ENCODE measurements at places on chromosomes 16 and 17.

DNA sequence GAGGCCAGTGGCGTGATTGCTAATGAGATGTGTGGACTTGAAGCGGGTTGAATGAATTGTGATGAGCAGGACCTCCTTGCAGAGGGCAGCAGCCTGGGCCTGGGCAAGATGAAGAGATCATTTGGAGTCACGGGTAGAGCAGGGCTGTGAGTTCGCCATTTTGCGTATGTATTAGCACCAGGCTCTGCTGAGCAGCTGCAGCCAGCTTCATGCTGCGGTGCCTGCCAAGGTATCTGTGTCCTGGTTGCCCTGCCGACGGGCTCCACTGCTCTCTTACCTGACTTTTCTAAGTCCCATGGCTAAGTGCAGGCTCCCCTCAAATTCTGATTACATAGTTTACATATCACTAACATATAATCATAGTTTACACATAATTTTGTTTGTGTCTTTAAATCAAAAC is 295.7 kb downstream of the SNX29 start:
- no peak for DNase-seq

- DNase-seq: no peak
Observed at GRCh38 chr17:3954976-3955672, 9.1 kb downstream of the ATP2A3 start.

DNA sequence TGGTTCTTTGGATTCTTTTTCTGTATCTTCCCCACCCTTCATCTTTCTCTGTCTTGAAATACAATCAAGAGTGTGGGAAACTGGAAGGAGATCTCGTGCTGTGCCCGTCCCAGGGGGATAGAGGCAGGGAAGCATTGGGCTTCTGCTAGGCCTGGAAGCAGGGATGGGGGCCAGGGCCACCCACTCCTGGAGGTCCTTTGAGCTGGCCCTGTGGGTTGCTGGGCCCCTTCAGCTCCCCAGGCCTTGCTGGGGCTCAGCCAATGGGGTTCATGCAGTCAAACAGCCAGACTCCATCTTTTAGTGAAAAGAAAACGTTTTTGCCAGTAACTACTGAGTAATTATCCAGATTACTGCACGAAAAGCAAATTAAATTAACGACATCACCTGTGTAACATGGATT is 67.8 kb downstream of the CCDC182 start:
- DNase-seq: no peak

DNA sequence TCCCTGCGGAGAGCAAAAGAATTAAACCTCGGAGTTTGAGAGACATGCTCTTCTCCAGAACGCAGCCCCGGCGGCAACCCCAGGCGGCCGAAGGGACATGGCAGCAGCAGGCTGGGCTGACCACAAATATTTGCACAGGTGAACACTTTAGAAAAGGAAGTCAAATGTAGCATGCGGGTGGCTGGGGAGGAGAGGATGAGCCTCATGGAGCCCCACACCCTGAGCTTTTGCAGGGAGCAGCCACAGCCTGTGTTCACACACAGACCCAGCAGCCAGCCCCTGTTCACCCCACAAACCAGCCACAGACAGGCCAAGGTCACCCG is 17.8 kb downstream of the HS3ST6 start:
- DNase-seq: no peak

DNA sequence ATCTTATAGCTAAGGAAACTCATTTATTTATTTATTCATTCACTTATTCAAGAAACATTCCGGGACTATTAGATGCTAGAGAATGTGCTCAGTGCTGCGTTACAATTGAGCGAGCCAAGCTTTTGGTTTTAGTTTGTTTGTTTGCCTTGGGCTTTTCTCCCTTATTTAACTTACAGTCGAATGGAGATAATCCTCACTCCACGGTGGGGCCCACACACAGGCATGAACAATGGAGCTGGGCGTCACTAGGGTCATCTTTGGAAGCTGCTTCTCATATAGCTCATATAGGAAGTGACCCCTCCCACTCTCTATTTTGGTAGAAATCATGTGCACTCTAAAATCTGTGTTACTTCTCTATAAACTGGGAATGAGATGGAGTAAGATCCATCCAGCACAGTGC is 210.0 kb downstream of the TMEM114 start:
- no peak for DNase-seq

DNA sequence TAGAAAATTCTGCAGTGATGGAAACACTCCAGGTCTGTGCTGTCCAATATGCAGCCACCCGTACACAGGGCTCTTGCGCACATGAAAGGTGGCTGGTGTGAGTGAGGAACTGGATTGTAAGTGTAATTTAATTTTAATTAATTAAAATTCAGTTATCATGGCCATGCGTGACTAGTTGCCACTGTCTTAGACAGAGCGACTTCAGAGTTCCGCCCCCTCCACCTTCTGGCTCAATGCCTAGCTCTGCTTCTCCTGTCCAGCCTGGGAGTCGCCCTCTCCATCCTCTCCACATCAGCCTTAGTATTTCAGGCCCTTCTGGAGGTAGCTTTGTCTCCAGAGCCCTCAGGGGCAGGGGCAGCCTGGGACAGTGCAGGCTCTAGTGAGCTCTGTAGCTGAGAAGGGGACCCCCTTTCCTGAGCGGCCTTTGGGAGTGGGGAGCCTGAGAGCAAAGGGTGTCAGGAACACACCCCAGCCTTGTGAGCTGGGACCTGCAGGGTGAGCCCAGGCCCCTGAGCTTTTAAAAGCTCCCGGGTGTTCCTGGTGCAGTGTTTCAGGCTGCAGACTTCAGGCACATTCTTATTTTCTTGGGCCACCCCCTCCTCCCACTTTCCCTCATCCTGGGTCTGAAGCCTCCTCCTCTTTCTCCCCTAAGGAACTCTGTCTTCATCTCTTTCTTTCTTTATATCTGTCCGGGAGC is 99.4 kb downstream of the IRF8 start:
- no peak for DNase-seq

- no peak for DNase-seq
Observed at GRCh38 chr17:33929181-33929724, 325.8 kb upstream of the CCL2 start.

DNA sequence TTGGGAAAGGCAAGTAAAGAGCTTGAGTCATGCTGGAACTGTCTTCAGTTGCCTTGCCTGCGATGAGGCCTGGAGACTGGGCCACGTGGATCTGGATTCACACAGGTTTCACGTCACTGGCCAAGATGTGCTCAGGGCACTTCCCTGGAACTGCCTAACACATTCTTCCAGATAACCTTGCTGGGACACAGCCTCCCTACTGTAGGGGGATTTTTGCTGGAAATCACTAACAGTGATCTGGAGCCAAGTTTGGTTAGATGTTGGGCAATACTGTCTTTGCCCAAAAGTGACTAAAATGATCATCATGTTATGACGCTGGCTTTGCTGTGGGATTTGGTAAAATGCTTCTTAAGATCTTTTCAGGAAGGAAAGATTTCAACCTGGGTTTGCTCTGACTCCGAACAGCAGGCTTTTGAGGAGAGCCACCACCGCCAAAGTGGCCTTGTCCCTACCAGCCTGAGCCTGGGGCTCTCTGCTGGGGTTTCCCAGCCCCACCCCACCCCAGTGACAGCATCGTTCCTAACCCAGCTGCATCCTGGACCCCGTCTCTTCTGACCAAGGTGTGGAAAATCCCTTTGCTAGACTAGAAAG is 14.7 kb downstream of the C1QTNF1 start:
- peak; percentile 89 for DNase-seq

GRCh38 chr17:9334536-9335446 is 240.8 kb downstream of the STX8 start:
- DNase-seq: no peak

GRCh38 chr16:88007321-88007731 is 56.1 kb downstream of the BANP start:
- DNase-seq: no peak

- no peak for DNase-seq
Observed at GRCh38 chr17:2996810-2997670, 66.4 kb downstream of the OR1D5 start.

- no peak for DNase-seq
Observed at GRCh38 chr16:85917012-85917411, 18.1 kb downstream of the IRF8 start.

GRCh38 chr16:73547552-73548403 is 499.9 kb upstream of the ZFHX3 start:
- no peak for DNase-seq

- no peak for DNase-seq
Observed at GRCh38 chr17:47733674-47734410, 806 bp downstream of the TBX21 start.

DNA sequence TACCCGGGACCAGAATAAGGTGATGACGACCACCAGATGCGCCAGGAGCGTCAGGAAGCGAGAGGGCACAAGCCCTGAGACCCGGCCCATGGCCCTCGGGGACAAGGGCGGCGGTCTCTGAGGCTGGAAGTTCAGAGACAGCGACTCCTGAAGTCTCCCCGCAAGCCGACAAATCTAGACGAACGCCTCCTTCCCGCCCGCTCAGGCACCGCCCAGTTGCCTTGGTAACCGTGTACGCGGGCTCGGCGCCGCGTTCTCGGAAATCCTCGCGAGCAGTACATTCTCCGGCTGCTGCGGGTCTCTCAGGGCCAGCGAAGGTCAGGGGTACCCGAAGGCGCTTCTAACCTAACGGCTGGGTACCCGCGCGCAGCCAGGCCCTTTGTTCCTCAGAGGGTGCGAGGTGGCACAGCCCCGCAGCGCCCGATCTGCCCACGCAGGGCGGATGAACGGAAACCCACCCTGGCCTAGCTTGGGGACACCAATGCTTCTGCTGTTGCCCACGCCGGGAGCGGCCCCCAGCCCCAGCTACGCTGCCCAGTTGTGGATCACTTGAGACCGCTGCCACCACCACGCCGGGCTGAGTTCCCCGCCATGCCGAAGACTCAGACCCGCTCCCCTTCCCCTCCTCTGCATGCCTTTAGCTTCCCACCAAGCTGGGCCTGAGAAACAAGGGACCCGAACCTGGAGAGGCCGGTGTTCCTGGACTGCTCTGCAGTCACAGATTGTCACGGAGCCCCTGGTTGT is at the start of gene TMEM107:
Gene TMEM107, minus strand, starts transcription at position 184 of the 744 bp plus-strand sequence. Its CDS starts 94 bp downstream, at position 90.
- peak; percentile 82 for DNase-seq

GRCh38 chr16:54927125-54928015 is 3.3 kb upstream of the IRX5 start:
- DNase-seq: no peak

GRCh38 chr17:33390479-33391176 is 97.5 kb upstream of the ASIC2 start:
- DNase-seq: peak; percentile 50

- DNase-seq: no peak
Observed at GRCh38 chr17:82458885-82459424, 414 bp downstream of the NARF start.

DNA sequence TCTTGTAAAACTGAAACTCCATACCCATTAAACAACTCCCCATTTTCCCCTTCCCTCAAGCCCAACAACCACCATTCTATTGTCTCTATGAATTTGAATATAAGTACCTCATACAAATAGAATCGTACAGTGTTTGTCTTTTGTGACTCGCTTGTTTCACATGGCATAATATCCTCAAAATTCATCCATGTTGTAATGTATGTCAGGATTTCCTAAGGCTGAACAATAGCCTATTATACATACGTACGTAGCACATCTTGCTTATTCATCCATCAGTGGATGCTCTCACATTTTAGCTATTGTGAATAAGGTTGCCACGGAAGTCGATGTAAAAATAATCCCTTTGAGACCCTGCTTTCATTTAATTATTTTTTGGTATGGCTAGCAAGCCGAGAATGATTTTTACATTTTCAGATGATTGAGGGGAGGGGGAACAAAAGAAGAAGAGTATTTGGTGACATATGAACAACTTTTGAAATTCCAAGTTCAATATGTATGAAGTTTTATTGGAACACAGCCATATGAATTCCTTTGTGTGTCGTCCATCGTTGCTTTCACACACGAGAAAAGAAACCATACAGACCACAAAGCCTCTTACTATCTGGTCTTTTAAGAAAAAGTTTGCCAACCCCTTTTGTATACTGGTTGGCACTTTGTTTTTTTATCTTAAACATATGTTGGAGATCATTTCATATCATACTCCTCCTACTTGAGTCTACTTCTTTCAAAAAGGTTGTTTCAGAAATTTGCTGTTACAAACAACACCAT is 371.2 kb downstream of the NPIPA8 start:
- no peak for DNase-seq

- DNase-seq: no peak
Observed at GRCh38 chr16:30907064-30907463, 10.7 kb downstream of the CTF1 start.

GRCh38 chr16:82236415-82236814 is 66.4 kb upstream of the MPHOSPH6 start:
- no peak for DNase-seq

DNA sequence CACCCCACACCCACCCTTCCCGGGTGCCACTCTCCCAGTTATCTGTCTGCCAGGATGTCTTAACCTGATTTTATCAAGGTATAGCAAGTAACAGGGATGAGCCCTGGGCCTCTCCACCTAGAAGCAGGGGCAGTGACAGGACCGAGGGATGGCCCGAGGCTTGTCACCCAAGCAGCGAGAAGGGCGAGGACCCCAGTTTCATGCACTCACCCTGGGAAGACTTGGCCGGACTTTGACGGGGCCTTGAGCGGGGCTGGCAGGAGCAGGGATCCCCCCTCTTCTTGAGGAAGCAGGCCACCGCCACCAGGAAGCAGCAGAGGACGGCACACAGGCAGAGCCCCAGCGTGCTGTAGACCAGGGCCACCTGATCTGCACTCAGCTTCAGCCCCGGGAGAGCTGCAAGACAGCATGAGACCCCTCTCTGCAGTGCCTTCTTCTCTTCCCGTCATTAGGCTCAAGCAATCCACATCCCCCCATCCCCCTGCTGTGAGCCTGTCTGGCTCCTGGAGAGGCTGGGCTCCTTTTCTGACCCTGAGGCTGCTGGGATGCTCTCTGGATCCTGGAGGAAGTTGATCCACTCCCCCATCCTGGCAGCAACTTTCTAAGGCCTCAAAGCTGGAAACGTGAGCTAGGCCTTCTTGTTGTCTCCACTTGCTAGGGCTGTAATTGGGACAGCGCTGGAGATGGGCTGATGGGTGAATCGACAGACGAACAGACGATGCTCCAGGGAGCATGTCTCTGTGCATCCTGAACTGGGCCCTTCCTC is 31.6 kb downstream of the TNFRSF13B start:
- DNase-seq: no peak

- no peak for DNase-seq
Observed at GRCh38 chr16:81140930-81141780, 45.0 kb upstream of the GCSH start.

GRCh38 chr16:79580453-79581191 is 19.9 kb downstream of the MAF start:
- no peak for DNase-seq

GRCh38 chr17:32609085-32609484 is 122.3 kb downstream of the CDK5R1 start:
- DNase-seq: peak; percentile 33

DNA sequence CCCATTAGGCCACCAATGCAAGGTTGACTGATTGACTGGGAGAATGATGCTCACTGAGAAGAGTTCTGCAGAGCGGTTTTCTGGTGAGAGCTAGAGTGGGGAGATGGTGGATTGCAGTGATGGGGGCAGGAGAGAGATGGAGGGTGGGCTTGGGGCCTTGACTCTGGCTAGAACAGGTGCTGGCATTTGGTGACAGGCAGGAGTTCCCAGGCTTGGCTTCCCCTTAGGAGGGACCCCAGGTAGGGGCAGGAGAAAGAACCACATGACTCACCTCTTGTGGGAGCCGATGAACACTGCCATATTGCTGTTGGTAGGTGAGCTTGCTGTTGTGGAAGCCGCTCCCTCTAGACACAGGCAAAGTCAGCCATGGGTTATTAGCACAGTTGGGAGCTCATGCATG is 8.0 kb downstream of the CD300LB start:
- no peak for DNase-seq
